Left ventricle myocardium superior (tissue), 1 donor: ENCODE measurements at places on chromosomes 16 and 17.

DNA sequence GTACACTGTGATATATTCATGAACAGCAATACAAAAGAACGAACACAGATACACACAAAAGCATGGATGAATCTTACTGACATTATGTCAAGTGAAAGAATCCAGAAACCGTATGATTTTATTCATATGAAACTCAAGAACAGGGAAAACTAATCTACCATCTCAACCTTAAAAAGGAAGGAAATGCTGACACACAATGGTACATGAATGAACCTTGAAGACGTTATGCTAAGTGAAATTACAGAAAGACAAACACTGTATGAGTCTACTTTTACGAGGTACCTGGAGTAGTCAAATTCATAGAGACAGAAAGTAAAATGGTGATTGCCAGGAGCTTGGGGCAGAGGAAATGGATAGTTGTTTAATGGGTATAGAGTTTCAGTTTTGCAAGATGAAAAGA is 8.7 kb upstream of the PRKCB start:
- DNase-seq, result no peak

GRCh38 chr17:57084361-57084801 is 665 bp upstream of the AKAP1 start:
- DNase-seq, result no peak

- DNase-seq, result no peak
Measured at GRCh38 chr16:75226550-75227360, 8.0 kb downstream of the CTRB1 start.

DNA sequence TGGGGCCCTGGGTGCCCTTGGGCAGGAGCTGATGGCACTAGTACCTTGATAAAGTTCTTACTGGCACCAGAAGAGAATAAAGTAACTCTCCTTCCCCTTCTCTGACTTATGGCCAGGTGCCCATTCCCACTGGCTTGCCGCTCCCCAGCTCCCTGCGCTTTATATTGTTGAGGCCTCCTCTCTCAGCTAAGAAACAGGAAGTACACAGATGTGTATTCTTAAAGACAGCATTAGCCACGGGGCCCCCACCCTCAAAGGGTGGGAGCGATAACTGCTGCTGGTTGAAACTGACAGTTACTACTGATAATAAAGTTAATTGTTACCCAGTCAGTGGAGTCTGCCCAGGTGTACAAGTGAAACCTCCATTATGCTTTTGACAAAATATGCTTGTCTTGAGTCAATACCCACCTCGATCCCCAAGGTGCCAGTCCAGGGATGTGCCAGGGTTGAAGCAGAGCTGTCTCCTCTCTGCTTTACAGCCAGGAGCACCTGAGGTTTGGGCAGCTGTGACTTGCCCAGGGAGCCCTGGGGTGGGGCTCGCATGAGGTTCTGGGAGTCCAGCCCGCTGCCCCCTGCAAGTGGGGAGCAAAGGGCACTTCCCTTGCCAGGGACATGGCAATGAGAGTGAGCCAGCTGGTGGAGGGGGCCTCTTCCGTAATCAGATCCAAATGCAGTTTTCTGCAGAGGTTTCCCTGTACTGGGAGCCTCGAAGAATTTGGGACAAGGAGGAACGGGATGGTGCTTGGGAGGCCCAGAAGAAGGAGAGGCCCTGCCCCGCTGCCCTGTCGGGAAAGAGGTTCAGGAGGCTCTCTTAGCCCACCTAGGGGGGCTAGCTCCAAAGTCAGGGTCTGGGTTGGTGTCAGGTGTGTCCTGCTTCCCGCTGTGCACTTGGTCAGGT is 5.4 kb upstream of the CLDN9 start:
- no peak for DNase-seq

DNA sequence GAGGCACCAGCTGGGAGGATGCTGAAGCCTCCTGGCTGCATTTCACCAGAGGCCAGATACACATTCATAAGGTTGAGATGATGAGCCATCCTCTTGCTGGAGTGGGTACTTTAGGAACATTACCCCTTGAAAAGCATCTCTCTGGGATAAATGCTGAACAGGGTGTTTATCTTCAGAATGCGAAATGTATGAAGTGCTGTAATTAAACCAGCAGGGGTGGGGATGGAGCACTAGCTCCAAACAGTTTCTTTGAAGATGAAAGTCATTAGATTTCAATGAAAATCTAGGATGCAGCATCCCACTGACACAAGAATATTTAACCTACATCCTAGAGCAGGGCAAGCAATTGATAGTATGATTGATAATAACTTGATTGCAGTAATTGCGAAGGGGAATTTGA is 158.1 kb downstream of the CYLD start:
- no peak for DNase-seq

GRCh38 chr16:58847902-58848661 is 114.0 kb upstream of the GOT2 start:
- no peak for DNase-seq

- DNase-seq, result no peak
Measured at GRCh38 chr16:53007095-53007494, 45.6 kb downstream of the CHD9NB start.

GRCh38 chr17:61251939-61252865 is 147.4 kb upstream of the TBX2 start:
- peak; percentile 92 for DNase-seq
